GM23338 (cell line): ENCODE measurements at places on chromosomes 16 and 17. TPM values are rescaled to one million over a fixed set of nuclear protein-coding genes. Genes with fewer than 3 reads are reported as not detected.

DNA sequence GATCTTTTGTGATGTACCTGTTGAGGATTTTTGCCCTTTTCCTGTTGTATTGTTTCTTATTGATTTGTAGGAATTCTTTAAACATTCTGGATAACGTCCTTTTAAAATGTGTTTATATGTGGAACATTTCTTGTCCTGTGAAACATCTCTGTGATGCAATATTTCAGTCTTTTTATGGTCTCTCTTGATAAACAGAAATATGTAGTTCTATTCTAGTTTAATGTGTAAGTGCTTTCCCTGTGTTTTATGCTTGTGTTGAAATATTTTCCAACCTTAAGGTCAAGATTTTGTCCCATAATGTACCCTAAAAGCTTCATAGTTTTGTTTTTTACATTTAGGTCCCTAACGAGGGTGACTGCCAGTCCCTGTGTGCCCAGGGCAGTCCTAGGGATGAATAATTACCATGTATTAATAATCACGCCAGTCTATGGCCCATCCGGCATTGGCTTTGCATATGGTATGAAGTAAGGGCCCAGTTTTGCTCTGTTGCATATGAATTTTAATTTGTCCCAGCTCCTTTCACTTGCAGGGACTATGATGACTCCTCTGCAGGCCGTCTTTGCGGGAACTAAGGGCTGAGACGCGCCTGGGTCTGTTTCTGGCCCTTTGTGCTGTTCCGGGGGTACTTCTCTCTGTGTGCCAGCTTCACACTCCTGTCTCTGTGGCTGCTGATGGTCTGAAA, 44.2 kb downstream of the RPTOR start:
- H3K4me1 ChIP-seq = no peaks in the 10 kb centered on the region; the same call in 1 of the 2 replicates
- H3K27ac ChIP-seq = no peak overlapping the region
- no peaks in the 10 kb centered on the region for H3K36me3 ChIP-seq
- no peaks in the 10 kb centered on the region for H3K27me3 ChIP-seq

GRCh38 chr16:67598527-67598926, 36.2 kb downstream of the CTCF start:
- 0 out of 2 replicates have a peak overlapping the region, but pooled peaks have one; percentile 52 for H3K27ac ChIP-seq
- DNase-seq = no peak
- no peaks in the 10 kb centered on the region; the same call in 1 of the 2 replicates for H3K36me3 ChIP-seq
- no peak overlapping the region for H3K4me3 ChIP-seq

DNA sequence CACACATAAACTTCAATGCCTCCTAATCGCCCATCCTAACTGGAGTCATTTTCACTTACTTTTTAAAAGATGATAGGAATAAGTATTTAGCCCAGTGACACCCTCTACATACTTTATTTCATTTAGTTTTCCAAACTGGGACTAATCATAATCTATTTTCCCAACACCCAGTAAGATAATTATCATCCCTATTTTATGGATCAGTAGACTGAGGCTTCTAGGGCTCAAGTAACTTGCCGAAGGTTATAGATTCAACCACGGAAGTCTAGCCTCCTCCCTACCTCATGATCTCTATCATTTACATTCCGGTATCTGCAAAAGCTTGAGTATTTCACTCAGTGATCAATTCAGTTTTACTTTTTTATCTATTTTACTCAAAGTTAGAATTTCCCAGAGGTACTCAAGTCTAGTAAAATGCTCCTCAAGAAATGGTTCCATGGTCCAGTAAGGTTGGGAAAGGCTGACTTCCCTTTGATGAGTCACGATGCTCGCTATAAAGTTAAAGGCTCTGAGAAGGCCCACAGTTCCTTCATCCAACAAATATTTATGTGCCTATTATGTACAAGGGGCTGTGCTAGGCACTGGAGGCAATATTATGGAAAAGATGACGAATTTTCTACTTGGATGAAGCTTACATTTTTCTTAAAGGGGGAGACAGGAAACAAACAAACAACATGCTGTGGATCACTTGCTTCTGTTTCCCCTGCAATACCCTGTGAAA, 75.1 kb downstream of the TOX3 start:
- DNase-seq = no peak
- H3K27me3 ChIP-seq = no peaks in the 10 kb centered on the region
- H3K36me3 ChIP-seq = no peaks in the 10 kb centered on the region
- H3K4me1 ChIP-seq = peaks cover 62% of the 10 kb centered on the region
- no peak overlapping the region for H3K27ac ChIP-seq
- no peak overlapping the region for H3K4me3 ChIP-seq

Gene MMD
- total RNA-seq = 47.0 and 54.8 TPM in 2 replicates

Gene ABCA10
- not detected in 2 replicates for total RNA-seq

DNA sequence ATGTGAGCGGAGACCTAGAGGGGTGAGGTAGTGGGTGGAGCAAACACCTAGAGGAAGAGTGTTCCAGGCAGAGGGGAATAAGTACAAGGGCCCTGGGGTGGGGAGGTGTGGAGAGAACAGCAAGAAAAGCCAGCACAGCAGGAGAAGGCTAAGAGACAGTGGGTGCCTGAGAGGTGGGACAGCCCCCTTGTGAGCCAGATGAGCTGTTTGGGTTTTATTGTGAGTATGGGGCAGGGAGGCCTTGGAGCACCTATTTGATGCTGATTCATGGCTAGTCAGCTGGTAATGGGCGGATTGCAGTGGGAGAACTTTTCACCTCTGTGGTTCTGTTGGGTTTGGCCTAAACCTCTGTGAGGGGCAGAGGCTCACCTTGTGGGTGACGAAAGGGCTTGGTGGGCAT, 68.4 kb downstream of the ABCC1 start:
- H3K36me3 ChIP-seq = peaks cover 7% of the 10 kb centered on the region
- H3K4me1 ChIP-seq = no peaks in the 10 kb centered on the region
- H3K27me3 ChIP-seq = no peaks in the 10 kb centered on the region
- H3K4me3 ChIP-seq = no peak overlapping the region
- H3K27ac ChIP-seq = no peak overlapping the region
- no peak for DNase-seq

GRCh38 chr16:1914084-1914608, 4.1 kb downstream of the HS3ST6 start:
- H3K27ac ChIP-seq = no peak overlapping the region
- peaks cover 18% of the 10 kb centered on the region; the same call in 1 of the 2 replicates for H3K4me1 ChIP-seq
- no peak overlapping the region for H3K4me3 ChIP-seq
- DNase-seq = no peak
- peaks cover 38% of the 10 kb centered on the region for H3K27me3 ChIP-seq

Gene PRM1
- not detected in 2 replicates for total RNA-seq

- no peak overlapping the region for H3K27ac ChIP-seq
- H3K36me3 ChIP-seq = peaks cover 83% of the 10 kb centered on the region
- DNase-seq = no peak
- H3K27me3 ChIP-seq = 0 out of 2 replicates have a peak, but pooled peaks cover 2% of the 10 kb centered on the region
- H3K4me3 ChIP-seq = no peak overlapping the region
These were observed 9.3 kb downstream of the JPT1 start for GRCh38 chr17:75144816-75145512.

Gene CACNB1
- 12.5 and 13.1 TPM in 2 replicates for total RNA-seq

DNA sequence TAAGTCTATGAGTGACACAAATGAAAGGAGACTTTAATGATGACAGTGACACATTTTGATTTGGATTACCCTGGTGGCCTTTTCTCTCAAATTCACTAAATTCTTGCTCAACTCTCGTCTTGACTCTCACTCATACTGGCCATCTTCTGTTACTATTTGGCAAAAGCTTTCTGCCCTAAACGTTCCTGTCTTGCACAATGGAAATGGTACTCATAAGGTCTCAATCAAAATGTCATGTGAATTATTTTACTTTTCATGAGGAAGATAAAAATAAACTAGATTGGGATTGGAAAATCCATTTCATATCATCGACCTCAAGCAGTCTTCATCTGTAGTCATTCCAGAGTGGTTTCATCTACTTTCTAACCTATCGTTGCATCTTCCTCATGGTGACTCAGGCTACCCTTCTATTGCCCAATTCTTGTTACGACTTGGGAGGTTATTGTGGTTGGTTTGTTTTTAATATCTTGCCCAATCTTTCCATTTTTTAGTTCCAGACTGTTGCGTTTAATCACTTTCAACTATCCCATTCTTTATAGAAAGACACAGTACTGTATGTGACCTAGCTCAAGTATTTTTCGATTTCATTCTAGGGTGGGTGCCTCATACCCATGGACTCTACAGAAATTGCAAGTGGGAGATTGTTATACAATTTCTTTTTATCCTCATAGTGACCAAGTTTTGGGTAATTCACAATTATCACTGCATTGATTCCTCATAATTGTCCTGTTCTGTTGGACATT, 317.2 kb upstream of the KCNJ16 start:
- no peaks in the 10 kb centered on the region for H3K36me3 ChIP-seq
- H3K27me3 ChIP-seq = no peaks in the 10 kb centered on the region
- DNase-seq = no peak
- no peaks in the 10 kb centered on the region; the same call in 1 of the 2 replicates for H3K4me1 ChIP-seq
- no peak overlapping the region for H3K4me3 ChIP-seq

Gene TP53TG3C
- total RNA-seq = not detected in 2 replicates

GRCh38 chr16:28103516-28104170, 40.1 kb upstream of the GSG1L start:
- no peak overlapping the region for H3K27ac ChIP-seq
- no peak for DNase-seq
- H3K27me3 ChIP-seq = no peaks in the 10 kb centered on the region
- no peak overlapping the region for H3K4me3 ChIP-seq
- peaks cover 43% of the 10 kb centered on the region for H3K36me3 ChIP-seq

DNA sequence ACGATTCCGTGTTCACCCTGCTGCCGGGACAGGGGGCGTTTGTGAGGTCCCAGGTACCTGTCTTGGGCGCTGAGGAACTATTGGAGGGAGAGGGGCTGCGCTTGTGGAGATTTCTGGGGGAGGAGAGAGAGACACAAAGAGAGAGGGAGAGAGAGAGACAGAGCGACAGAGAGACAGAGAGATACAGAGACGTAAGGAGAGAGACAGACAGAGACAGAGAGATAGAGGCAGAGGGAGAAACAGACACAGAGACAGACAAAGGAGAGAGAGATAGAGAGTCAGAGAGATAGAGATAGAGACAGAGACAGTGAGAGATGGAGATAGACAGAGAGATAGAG, 24.5 kb upstream of the ITGAX start:
- H3K27ac ChIP-seq = no peak overlapping the region
- peak overlapping the region; percentile 54 for H3K4me3 ChIP-seq
- DNase-seq = peak; percentile 29
- peaks cover 12% of the 10 kb centered on the region for H3K4me1 ChIP-seq
- peaks cover 39% of the 10 kb centered on the region for H3K27me3 ChIP-seq

DNA sequence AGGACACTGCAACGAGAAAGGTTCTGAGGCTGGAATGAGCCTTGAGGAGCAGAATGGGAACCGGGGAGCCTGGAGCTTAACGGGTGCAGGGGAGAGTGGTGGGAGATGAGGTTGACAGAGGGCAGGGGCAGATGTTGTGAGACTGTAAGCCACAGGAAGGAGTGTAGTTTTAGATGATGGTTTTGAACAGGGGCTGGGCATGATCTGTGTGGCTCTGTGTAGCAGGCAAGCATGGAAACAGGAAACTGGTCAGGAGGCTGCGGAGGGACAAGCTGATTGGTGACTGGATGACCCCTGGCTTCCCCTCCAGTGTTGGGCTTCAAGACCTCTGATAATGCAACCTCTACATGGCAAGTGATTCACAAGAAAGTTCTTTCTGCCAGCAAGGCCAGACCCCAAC, 1.4 kb upstream of the CNGB1 start:
- no peak overlapping the region for H3K4me3 ChIP-seq
- no peak overlapping the region for H3K27ac ChIP-seq
- H3K36me3 ChIP-seq = no peaks in the 10 kb centered on the region
- H3K4me1 ChIP-seq = no peaks in the 10 kb centered on the region
- no peaks in the 10 kb centered on the region for H3K27me3 ChIP-seq
- DNase-seq = no peak

GRCh38 chr17:83055911-83056582, 23.4 kb upstream of the METRNL start:
- H3K4me1 ChIP-seq = no peaks in the 10 kb centered on the region
- H3K4me3 ChIP-seq = no peak overlapping the region

DNA sequence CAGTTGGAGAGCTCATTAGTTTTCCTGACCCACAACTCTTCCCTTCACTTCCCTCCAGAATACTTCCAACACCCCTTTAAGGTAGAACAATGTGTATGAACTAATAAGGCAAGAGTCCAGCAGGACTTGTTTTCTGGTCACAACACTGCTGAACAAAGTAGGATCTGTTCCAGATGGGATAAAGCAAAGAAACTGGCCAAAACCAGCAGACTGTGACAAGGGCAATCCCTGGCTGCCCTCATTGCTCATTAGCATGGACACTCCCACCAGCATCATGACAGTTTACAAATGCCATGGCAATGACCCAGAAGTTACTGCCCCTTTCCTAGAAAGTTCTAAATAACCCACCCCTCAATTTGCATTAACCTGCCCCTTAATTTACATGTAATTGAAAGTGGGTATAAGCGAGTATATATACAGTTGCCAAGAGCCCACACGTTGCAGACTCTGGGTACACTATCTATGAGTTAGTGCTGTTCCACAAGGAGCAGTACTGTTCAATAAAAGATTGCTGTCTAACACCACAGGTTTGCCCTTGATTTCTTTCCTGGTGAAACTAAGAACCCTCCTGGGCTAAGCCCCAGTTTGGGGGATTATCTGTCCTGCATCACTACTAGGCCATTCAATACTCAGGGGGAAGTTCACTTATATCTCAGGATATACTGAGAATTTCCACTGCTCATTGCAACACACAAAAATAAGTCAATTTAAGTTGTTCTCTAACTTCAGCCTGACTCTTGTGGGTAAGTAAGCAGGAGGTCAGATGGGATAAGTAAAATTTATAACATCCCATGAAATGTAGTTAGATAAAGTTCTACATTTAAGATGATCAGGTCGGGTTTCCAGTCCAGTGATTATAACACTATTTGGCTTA, 82.3 kb downstream of the SSH2 start:
- H3K4me1 ChIP-seq = 0 out of 2 replicates have a peak, but pooled peaks cover 12% of the 10 kb centered on the region
- no peak overlapping the region for H3K27ac ChIP-seq
- DNase-seq = peak; percentile 38
- no peaks in the 10 kb centered on the region for H3K36me3 ChIP-seq
- H3K4me3 ChIP-seq = no peak overlapping the region

- peak; percentile 39 for DNase-seq
- H3K4me3 ChIP-seq = no peak overlapping the region
- H3K27me3 ChIP-seq = no peaks in the 10 kb centered on the region
- H3K4me1 ChIP-seq = no peaks in the 10 kb centered on the region; the same call in 1 of the 2 replicates
These were observed 66.3 kb downstream of the MPRIP start for GRCh38 chr17:17108451-17109049.

Gene IL32
- 2.3 TPM in 1 of 2 replicates, not detected in the other for total RNA-seq

- no peak overlapping the region for H3K4me3 ChIP-seq
- DNase-seq = no peak
- H3K36me3 ChIP-seq = no peaks in the 10 kb centered on the region
- no peak overlapping the region for H3K27ac ChIP-seq
- no peaks in the 10 kb centered on the region for H3K27me3 ChIP-seq
- H3K4me1 ChIP-seq = no peaks in the 10 kb centered on the region
These were observed 42.4 kb downstream of the C16orf95 start for GRCh38 chr16:87274794-87275193.

Gene APOBR
- 0.07 TPM in 1 of 2 replicates, not detected in the other for total RNA-seq

GRCh38 chr16:27161398-27161797, 41.9 kb upstream of the KDM8 start:
- H3K27ac ChIP-seq = no peak overlapping the region
- no peaks in the 10 kb centered on the region for H3K27me3 ChIP-seq
- no peak for DNase-seq
- H3K4me1 ChIP-seq = no peaks in the 10 kb centered on the region

Gene ZNF624
- total RNA-seq = 1.7 and 3.9 TPM in 2 replicates

Gene KRT39
- total RNA-seq = not detected in 2 replicates
